NCI-H1417 treated with DMSO at 0.1 percent for 48 hours (cell line): ENCODE measurements at places on chromosomes 6 and 20.

GRCh38 chr20:6700563-6701329, 66.7 kb upstream of the BMP2 start:
- no peak for DNase-seq

- no peak for DNase-seq
Measured at GRCh38 chr6:3195695-3196497, 31.6 kb downstream of the TUBB2B start.

- DNase-seq: no peak
Measured at GRCh38 chr20:48283470-48284110, 498.3 kb upstream of the SULF2 start.

DNA sequence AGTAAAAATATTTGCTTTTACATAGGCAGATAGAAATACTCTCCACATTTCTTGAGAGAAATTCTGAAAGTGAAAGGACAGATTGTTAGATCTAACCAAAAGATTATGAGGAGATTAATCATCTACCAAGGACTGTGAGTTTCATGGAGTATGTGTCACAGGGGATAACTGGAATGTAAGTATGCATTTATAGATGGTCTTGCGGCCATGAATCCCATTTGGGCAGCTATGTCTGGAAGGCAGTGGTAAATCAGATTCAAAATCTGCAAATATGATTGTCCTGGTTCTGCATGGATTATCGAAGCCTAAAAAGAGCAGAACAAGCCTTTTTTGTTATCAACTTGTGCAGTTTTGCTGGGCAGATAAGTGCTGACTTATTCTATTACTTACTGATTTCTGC, 293.8 kb downstream of the RFPL4B start:
- no peak for DNase-seq

GRCh38 chr6:21587179-21587960, 6.2 kb upstream of the SOX4 start:
- DNase-seq: no peak

GRCh38 chr6:88864359-88865054, 98.9 kb downstream of the RNGTT start:
- DNase-seq: no peak

DNA sequence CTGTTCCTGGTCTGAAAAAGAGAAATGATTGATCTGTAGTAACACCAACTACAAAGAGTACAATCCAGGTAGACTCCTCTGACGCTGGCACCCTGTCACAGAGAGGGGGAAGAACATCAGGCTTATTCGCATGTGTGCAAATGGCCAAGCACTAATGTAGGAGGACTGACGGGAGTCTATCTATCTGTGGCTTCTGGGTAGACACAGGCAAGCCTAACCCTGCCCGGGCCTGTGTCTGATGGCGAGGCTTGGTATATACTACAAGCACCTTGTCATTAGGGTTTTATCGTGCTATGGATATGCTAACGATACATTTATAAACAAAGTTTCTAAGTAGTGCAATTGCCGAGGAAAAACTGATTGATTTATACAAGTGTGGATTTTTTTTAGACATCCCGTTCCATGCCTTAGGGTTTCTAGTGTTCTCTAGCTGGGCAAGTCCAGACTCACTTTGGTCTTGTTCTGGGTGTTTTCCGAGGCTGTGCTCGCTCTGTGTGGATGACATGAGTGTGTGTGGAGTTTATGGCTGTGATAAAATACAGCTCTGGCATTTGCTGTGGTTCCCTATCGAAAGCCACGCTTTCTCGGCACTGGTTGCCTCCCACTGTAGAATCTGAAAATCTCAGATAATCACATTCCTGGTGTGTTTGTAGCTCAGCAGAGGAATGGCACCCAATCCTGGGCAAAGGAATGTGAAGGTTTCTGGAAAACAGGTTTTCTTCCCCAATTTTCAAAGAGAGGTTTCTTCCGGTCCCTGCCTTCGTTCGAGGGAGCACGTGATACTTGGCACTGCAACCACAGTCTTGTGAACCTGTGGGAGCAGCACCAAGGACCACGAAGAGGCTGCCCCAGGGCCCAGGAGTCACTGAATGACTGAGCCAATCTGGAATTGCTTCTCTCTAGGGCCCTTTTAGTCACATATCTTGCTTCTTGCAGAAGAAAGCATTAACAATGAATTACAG, 67.5 kb upstream of the EDN1 start:
- no peak for DNase-seq

DNA sequence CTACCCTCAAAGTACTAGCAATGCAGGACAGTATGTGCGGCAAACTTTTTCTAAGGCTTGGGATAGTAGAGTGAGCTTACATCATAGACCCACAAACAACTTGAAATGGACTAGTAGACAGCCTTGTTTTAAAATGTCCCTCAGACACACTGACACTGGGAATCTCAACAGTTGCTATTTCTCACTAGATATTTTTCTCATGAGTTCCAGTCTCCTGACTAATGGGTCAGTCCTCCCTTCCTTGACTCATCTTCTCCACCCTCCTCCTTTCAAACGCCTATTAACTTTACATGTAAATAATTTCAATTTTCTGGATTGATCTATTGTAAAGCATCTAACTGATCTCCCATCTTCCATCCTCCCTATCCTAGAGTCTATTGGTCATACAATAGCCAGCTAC, 308.3 kb upstream of the PREP start:
- DNase-seq: no peak

GRCh38 chr6:14458669-14459266, 341.2 kb downstream of the CD83 start:
- no peak for DNase-seq

DNA sequence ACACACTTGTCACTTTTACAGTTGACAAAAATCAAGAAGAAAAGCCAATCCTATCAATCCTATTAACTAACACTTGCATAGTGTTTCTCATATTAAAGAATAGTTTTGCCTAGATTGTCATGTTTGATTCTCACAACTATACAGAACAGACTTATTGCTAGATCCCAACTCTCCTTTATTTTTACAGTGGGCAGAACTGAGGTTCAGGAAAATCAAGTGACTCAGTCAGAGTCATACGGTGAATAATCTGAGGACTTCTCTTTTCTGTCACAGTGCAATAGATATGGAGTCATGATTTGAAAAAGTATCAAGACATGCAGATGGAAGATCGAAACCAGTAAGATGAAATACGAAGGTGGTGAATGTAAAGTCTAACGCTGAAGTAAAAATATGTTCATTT, 195.1 kb upstream of the CITED2 start:
- DNase-seq: no peak

DNA sequence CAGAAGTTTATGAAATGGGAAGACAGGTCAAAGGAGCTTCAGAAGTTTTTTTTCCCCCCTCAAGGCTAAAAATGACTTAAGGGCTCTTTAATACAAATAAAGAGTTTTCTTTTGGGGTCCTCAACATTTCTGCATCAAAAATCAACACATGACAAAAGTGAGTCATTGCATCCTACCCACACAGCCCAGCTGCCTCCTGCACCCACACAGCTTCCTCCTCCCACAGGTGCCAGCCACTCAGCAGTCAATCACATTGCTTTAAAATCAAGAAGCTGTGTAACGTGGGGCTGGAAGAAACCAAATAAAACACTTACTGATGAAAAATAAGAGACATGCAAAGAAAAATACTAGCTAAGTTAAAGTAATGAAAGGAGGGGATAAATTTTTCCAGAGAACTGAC, 68.5 kb downstream of the MAP3K5 start:
- DNase-seq: no peak

DNA sequence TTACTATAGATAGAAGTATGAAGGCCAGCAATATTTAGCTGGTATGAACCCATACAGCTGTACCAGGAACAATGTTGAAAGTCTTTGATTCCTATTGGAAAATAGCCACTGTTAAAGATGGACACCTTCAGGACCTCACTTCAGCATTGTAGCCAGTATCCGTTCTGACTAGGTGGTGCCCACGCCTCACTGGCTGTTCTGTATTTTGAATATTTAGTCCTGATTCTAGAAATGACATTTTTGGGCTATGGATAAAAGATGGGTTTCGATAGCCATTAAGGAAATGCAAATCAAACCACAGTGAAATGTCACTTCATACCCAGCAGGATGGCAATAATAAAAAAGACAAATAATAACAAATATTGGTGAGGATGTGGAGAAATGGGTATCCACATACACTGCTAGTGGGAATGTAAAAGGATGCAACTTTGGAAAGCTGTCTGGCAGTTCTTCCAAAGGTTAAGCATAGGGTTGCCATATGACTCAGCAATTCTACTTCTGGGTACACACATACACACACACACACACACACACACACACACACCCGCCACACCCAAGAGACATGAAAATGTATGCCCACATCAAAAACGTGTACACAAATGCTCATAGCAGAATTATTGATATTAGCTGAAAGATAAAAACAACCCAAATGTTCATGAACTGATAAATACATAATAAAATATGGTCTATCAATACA, 56.8 kb downstream of the UTRN start:
- no peak for DNase-seq

- DNase-seq: no peak
Measured at GRCh38 chr6:39303425-39304153, 10.6 kb downstream of the KCNK17 start.

- DNase-seq: no peak
Measured at GRCh38 chr20:21505810-21506530, 7.9 kb downstream of the NKX2-2 start.

GRCh38 chr6:120899932-120900331, 434.3 kb downstream of the TBC1D32 start:
- no peak for DNase-seq

GRCh38 chr20:25277051-25277801, 29.3 kb downstream of the PYGB start:
- DNase-seq: no peak

DNA sequence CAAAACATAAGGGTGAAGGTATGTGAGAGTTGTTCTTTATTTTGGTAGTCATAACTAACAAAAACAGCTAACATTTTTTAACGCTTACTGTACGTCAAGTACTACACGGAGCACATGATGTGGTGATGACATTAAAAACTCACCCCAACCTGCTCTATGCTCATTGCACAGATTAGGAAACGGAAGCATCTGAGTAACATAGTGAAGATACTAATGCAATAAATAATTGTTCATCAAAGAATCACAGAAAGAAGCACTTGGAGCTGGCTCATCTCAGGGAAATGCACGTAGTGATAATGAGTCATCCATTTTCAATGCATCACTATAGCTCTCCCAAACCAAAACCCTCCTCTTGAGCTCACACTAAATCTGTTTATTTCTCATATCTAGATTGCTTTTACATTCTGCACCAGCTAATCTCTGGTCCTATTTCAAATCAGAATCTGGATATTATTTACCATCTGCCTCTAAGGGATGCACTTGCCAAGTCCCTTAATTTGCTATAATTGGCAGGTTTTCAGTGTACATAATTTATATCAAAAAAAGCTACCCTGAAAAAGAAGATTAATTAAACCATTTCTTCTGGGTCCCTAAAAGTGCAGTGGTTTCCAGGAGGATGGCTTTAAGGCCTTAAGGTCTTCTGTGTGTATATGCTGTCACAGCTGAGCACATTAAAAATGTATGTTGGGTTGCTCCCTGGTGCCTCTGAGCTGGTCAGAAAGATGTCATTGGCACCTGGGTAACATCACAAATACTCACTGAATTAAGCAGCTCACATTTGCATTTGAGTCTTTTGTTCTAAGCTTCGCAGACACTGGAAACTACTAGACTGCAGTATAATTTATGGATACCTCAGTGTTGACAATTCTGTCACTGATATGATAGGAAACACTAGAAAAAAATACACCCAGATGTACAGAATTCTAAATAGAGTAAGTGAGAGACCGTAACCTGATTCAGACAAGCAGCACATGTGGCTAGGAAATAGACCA, 677.4 kb upstream of the CITED2 start:
- no peak for DNase-seq

- no peak for DNase-seq
Measured at GRCh38 chr6:128558021-128558420, 37.6 kb upstream of the PTPRK start.

DNA sequence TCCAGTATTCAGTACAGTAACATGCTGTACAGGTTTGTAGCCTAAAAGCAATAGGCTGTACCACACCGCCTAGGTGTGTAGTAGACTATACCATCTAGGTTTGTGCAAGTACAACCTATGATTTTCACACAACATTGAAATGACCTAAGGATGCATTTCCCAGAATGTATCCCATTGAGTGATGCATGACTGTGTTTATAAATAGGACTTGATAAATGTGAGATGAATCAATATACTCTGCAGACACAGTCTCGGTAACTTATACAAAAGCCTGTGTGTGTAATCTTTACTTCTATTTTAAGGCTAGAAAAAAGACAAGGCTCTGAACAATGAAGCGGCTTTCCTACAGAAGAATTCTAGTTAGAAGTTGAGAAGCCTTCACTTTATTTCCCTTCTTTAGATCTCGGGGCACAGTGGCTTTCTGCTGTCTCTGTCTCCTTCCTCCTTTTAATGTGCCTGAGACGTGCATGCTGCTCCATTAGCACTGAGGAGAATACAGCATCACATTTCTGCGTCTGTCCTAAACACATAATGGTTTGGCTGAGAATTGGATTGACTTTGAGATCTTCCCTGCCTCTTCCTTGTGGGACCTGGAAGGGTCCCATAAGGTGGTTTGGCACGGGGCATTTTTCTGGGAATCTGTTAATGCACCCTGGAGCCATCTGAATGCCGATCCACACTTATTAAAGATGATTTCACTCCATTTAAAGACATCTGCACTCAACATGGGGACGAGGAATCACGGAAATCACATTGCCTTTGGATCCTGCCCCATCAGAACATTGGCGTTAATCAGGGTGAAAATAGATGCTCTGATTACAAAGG, 112.5 kb downstream of the SCML4 start:
- no peak for DNase-seq

DNA sequence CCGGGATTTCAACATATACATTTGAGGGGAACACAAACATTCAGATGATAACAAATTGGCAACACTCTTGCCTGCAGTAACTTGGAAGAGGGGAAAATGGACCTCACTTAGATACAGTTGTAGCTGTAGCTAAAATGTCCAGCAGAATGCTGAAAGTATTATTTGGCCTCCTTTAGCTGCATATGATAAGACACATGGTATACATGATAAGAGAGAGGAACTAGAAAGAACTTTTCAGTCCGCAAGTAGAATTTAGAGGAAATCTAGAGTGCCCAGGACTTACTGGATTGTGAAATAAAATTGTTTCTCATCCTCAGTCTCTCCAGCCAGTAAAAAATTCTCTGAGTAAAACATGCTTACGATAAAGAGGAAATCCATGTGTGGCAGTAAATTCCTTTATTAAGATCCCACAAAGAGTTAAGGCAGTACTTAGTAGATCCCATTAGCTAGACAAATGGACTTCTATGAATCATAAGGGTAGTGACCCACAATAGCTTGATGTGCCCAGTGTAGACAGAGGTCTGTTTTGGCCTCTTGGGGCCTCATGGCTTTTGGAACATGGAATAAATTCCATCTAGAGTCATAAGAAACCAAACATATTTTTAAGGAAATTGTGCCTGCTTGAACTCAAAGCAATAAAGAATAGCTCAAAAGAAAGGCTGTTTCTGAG, 87.9 kb upstream of the RBM24 start:
- no peak for DNase-seq
